Left hindlimb (tissue), 1 donor: ENCODE measurements at places on chromosomes 6 and 20.

DNA sequence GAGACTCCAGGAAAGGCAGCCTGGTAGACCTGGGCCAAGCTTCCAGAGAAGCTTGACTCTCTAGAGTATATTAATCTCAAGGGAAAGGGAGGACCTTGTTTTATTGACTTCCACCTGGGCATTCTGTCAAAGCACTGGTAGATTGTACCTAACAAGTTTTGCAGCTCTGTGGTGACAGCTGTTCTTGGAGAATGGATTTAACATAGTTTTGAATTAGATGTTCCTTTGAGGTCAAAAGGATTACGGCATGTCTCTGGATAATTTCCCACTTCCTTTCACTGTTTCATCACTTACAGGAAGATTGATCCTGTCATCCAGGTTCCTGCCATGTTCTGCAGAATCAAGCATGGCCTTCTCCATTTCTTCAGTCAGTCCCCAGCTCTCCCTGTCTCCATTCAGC lies 246.0 kb downstream of the PHACTR1 start:
- no peak for DNase-seq

DNA sequence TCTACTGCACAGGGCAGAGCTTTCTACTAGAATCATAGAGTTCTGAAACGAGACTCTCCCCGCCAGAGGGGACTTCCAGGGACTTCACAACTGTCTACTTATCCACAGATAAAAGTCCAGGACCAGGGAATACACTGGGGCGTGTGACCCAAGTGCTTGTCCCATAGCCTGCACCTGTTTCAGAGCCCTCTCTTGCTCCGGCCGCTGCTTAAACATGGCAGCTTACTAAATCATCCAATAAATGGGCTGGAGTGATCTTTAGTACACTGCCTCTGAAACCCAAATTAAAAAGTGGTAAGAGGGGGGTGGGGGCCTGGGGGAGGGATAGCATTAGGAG lies 8.9 kb upstream of the RAB44 start:
- no peak for DNase-seq

DNA sequence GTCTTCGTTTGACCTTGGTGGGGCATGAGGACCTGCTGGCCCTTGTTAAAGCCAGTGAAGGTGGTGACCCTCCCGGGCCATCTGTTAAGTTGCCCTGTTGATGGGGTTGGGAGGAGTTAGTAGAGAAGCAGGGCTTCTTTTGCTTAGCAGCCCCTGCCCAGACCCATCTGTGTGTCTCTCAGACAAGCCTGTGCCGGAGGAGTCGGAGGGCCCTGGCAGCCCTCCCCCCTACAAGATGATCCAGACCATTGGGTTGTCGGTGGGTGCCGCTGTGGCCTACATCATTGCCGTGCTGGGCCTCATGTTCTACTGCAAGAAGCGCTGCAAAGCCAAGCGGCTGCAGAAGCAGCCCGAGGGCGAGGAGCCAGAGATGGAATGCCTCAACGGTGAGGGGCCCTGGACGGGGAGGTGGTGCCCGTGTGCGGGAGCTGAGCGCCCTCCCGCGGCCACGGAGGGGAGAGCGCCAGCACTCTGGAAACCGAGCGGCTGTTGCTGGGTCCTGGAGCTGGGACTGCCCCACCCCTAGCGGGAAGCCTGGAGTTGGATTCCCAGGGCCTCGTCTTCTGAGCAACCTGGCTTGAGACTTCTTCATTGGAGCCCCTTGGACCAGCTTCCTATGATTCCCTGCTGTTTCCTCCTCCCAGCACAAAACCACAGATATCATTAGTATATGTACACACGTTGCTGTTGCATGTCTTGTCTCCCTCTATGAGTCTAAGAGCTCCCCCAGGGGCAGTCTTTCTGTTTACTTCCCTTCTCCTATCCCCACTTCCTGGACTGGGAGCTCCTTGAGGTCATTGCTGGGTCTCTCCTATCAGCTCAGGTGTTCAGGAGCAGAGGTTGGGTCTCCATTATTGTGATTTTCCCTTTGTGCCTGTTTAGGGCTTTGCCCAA lies 27.6 kb upstream of the SRF start:
- peak; percentile 95 for DNase-seq

DNA sequence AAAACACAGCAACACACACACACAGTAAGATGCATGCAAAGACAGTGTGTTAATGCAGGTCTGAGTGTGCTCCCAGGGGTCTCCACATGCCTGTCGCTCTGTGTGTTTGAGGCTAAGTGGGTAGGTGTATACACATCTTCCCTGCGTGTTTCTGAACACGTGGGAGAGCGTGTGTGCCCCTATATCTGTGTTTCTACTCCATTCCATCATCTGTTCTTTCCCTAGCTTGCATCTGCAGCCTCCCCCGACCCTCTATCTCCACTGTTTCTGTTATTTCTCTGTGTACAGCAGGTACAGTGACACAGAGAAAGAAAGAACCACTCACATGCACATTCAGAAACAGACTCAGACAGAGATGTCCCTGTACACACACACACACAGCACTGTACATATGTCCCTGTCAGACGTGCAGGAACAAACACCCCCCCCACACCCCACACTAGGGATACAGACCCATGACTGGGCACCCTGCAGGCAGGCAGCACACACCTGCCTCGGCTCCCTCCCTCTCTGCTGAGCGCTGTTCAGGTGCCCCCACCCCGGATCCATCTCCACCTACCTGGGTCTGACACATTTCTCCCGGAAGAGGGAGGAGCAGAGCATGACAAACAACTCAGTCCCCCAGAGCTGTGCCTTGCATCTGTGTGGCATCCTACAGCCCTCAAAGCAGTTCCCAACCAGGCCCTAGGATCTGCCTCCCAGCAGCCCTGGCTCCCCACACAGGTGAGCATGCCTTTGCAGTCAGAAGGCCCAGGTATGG lies 27.6 kb downstream of the KCNK15 start:
- no peak for DNase-seq

DNA sequence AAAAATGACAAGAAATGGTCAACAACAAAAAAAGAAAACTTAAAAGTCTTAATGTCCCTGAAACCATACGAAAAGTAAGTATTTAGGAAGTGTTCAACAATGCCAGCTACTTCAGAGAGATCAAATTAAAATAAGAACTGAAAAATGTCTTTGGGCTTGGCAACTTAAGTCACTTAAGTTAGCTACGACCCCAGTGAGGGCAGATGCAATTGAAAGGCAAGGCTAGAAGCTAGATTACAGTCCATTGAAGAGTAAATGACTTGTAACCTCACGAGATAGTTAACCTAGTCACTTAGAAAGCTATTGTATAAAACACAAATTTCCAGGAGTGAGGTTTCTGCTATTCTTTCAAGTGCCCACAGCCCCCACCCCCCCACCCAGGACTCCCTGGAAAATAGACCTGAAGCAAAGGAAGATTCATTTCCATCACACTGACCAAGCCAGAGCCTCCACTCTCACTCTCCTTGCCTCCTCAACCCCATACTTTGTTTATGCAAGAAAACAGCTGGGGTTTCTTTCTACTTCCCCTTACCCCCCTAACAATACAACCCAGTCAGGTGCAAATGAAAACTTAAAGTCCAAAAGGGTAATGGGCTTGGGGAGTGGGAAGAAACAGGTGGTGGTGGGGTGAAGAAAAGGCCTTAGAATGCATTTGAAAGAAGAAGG lies 14.6 kb downstream of the RTN4IP1 start:
- DNase-seq: no peak

GRCh38 chr6:122649701-122650100 lies 39.5 kb downstream of the PKIB start:
- DNase-seq: no peak

- DNase-seq: no peak
Observed at GRCh38 chr6:56328728-56329090, 81.3 kb upstream of the COL21A1 start.

GRCh38 chr6:46626228-46626909 lies 26.2 kb downstream of the CYP39A1 start:
- no peak for DNase-seq

- no peak for DNase-seq
Observed at GRCh38 chr6:149364557-149364956, 35.5 kb upstream of the SUMO4 start.

- DNase-seq: no peak
Observed at GRCh38 chr6:1952740-1953360, 292.6 kb downstream of the GMDS start.

GRCh38 chr6:17871189-17871519 lies 116.3 kb downstream of the KIF13A start:
- DNase-seq: no peak

GRCh38 chr20:2698912-2699311 lies 6.3 kb downstream of the EBF4 start:
- no peak for DNase-seq

GRCh38 chr6:75077701-75078100 lies 128.2 kb downstream of the COL12A1 start:
- DNase-seq: no peak

GRCh38 chr6:121823437-121823851 lies 388.0 kb downstream of the GJA1 start:
- no peak for DNase-seq

DNA sequence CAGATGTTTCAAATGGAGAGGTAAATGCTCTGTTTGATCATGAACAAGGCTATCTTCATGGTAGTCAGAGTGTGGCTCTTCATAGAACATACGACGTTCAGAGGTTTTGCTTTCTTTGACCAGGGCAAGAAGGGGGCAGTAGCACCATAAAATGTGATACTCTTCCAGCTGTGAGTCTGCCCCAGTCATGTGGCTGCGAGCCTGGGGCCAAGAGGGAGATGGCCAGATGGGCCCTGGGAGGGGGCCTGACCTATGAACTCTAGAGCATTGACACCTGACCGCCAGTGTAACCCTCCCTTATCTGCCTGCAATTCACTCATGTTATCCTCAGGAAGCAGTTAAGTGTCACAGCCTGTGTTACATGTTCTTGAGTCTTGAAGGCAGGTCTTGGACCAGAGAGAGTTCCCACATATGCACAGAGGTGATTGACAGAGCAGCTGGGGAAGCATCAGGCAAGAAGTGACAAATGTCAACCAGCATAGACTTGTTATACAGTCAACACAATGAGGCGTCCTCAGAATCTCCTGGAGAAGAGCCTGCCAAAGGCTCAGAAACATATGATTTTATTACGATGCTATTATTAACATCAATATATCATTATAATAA lies 55.0 kb downstream of the SCML4 start:
- DNase-seq: no peak

GRCh38 chr6:68695838-68696237 lies 60.8 kb downstream of the ADGRB3 start:
- no peak for DNase-seq

DNA sequence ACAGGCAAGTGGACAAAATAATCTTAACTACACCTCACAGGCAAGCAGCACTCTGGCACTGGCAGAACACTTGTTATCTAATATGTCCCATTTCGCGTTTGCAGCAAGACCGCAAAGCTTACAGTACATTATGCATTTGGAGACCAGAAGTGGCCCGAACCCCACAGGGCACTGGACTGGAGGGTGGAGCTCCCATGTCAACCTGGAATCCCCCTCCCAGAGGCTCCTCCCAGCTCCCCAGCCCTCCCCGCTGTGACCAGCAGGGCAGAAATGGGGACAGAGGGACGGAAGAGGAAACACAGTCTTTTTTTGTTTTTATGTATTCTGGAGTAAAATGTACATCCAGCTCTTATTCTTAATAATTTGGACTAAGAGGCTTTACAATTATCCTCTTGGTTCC lies 263.7 kb downstream of the SMOC2 start:
- DNase-seq: no peak

- DNase-seq: no peak
Observed at GRCh38 chr6:81589465-81590313, 162.8 kb downstream of the TENT5A start.

DNA sequence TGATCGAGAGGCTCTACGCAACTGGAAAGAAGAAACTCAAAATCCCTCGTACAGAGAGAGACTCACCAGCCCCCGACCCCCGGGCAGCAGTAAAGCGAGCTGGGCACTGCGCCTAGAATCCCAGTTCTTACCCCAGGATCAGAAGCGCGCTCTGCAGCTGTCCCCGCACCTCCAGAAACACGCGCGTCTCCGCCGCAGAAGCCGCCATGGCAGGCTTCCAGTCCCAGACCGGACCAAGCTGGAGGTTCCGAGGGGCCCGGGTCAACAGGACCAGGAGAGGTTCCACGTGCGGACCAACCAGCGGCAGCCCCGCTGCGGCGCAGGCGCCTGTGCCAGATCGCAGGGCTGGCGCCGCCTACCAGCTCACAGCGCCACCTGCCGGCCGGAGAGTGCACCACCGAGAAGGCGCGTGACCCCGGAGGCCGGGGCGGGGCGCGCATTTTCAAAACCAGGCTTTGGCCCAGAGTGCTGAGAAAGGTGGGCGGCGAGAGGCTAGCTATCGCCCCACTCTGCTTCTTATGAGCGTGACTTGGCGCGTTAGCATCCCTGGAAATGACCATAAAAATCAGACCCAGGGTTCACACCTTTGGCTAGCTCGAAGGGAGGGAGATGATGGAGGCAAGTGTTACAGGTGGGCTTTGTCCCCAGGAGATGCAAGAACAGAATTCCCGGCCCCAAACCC lies at the start of gene UBE3D:
UBE3D (minus strand) TSS at position 331 of the 682 bp plus-strand sequence; CDS start at position 208, 123 bp downstream.
- DNase-seq: peak; percentile 89

GRCh38 chr20:41570557-41570956 lies 47.6 kb downstream of the CHD6 start:
- DNase-seq: no peak

DNA sequence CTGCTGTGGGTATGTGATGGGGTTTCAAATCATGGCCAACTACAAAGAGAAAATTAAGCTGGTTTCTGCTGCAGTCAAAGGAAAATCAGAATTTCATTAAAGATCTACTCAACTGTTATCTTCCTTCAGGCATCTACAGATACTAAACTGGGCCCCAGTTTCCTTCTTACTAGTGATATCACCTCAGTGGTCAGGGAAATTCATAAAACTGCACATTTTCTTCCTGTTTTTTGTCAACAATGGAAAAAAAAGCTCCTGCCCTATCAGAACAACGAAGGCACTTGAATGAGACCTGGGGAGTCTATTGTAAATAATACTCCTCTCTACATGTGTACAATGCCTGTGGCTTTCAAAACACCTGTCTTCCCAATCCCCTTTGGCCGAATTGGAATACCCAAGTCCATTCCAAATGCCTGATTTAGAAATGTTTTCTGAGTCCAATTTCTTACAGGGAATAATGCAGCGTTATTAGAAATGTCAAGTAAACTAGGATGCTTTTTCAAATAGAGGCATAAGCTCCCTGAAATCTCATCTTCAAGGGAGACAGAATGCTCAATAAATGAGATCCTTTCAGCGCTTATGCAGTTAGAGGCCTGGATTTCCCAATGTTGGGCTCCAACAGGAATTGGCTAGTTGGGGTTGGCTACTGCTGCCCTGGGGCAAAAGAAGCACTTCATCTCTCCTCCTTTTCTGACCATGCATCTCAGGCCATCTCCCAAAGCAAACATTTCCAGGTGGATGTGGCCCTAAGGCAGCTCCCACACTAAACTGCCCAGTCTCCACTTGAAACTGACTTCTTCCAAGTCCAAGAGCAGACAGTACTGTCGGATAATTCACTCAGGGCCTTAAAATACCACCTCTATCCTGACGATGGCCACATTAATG lies 143.3 kb downstream of the NFATC2 start:
- no peak for DNase-seq

GRCh38 chr6:2019051-2019450 lies 226.4 kb downstream of the GMDS start:
- no peak for DNase-seq

- no peak for DNase-seq
Observed at GRCh38 chr6:81534934-81535465, 217.5 kb downstream of the TENT5A start.

- DNase-seq: no peak
Observed at GRCh38 chr20:64104667-64105451, 2.5 kb downstream of the NPBWR2 start.
